ENCODE measurements at places on chromosomes 6 and 20. TPM values are rescaled to one million over a fixed set of nuclear protein-coding genes. Genes with fewer than 3 reads are reported as not detected.
A peak's percentile ranks its signal among the peaks of the same experiment; 100 is the strongest.

The MOXD1 gene
- not detected for total RNA-seq

GRCh38 chr6:122710908-122711635, 68.4 kb upstream of the FABP7 start:
- no peaks in the 10 kb centered on the region for H3K4me1 ChIP-seq
- peaks cover 9% of the 10 kb centered on the region for H3K27me3 ChIP-seq
- H3K36me3 ChIP-seq: no peaks in the 10 kb centered on the region

DNA sequence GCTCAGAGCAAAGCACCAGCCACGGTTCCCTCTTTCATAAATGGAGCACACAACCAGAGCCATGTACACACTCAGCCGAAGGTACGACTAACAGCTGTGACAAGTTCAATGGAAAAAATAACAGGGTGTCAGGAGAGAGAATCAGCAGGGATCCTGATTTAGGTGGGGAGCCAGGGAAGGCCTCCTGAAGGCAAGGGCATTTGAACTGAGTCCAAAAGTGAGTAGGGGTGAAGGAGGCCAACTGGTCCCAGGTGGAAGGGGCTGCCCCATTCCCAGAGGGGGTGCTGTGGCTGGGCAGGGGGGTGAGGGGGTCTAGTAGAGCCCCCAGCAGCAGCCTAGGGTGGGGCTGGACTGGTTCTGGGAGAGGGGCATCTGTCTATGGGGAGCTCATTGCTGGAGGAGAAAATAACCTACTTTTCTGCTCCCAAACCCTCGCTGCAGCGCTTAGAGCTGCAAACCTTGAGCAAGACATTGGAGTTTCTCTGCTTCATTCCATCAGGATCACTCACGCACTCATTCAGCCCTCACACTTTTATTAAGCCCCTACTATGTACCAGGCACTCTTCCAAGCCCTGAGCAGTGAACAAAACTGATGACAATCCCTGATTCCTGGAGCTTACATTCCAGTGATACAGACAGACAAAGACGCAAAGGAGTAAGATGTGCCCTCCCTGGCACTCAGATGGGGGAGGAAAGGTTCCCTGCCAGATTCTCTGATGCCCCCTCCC, 113.5 kb downstream of the TOX2 start:
- no peak for DNase-seq
- H3K36me3 ChIP-seq: peaks cover 6% of the 10 kb centered on the region
- no peak overlapping the region for H3K27ac ChIP-seq
- H3K27me3 ChIP-seq: peaks cover 50% of the 10 kb centered on the region

DNA sequence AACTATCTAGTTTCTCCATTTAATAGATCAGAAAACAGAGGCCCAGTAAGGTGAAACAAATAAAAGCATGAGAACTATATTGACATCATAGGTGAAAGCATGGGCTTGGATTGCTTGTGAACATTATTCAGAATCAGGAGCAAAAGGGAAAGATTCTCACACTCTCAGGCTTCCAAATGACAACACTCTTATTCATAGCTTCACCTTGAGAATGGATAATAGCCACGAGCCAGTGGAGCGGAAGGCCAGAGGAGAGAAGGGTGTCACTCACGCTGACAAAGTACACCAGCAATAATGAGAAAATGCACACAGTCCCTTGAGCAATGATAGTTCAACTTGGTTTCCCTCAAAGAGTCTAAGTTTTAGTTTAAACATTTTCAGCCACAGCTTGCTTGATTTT, 339.0 kb downstream of the TPBG start:
- no peak for DNase-seq
- H3K27me3 ChIP-seq: no peaks in the 10 kb centered on the region
- H3K27ac ChIP-seq: no peak overlapping the region
- no peaks in the 10 kb centered on the region for H3K36me3 ChIP-seq
- no peak overlapping the region for H3K4me3 ChIP-seq
- no peaks in the 10 kb centered on the region for H3K4me1 ChIP-seq

DNA sequence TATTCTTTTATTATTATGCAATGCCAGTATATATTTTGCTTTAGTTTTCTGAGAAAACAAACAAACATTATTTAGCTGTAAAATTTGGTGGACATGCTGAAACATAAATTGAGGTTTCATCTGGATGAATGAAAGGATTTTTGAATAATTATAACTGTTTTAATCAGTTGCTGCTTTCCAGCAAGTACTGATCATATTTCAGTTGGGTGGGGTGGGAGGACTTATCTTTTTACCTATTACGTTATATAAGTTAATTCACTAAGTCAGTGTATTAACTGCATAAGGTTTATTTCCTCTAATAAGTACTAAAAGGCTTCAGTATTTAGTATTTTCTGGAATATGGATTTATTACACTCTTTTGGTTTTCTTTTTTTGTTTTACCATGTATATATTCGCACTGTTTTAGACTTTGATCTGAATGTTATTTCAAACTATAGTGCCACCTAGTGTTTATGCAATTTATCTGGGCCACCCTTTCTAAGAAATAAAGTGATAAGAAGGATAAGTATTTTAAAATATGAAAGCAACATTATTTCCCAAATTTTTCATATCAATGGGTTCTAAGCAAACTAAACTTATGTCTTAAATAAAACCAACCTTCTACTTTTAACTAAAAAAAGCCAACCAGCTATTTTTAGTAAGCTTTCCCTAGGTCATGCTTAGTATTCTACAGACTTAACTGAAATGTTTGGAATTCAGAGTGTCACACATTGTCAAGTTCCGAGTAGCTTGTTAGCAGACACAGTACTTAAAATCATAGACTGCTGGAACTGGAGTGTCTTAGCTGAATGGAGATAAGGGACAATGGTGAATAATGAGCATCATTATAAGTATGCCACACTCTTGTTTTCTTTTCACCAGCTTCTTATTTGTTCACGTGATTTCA, 105.4 kb upstream of the MCHR2 start:
- no peaks in the 10 kb centered on the region for H3K27me3 ChIP-seq
- no peaks in the 10 kb centered on the region for H3K4me1 ChIP-seq
- no peaks in the 10 kb centered on the region for H3K36me3 ChIP-seq
- no peak overlapping the region for H3K27ac ChIP-seq

- no peak overlapping the region for H3K4me3 ChIP-seq
- H3K4me1 ChIP-seq: peaks cover 62% of the 10 kb centered on the region
- H3K27ac ChIP-seq: peak overlapping the region; percentile 85
- H3K36me3 ChIP-seq: peaks cover 13% of the 10 kb centered on the region
These were observed 89.9 kb downstream of the CARMIL1 start for GRCh38 chr6:25369036-25369432.

DNA sequence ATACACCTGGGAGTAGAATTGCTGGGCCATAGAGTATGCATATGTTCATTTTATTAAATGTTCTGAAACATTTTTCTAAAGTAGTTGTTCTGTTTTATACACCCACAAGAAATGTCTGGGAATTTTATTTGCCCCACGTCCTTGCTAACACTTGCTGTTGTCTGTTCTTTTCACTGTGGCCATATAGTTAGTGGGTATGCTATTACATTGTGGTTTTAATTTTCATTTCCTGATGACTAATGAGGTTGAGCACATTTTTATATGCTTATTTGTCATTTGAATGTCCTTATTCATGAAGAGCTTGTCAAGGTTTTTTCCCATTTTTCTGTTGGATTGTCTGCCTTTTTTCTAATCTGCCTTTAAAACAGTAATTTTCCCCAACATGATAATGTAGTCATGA, 41.5 kb upstream of the TGM3 start:
- H3K27ac ChIP-seq: no peak overlapping the region
- H3K4me1 ChIP-seq: peaks cover 19% of the 10 kb centered on the region
- peaks cover 11% of the 10 kb centered on the region for H3K27me3 ChIP-seq
- no peak overlapping the region for H3K4me3 ChIP-seq
- no peak for DNase-seq
- no peaks in the 10 kb centered on the region for H3K36me3 ChIP-seq

The SULF2 gene
- total RNA-seq: 0.37 TPM

DNA sequence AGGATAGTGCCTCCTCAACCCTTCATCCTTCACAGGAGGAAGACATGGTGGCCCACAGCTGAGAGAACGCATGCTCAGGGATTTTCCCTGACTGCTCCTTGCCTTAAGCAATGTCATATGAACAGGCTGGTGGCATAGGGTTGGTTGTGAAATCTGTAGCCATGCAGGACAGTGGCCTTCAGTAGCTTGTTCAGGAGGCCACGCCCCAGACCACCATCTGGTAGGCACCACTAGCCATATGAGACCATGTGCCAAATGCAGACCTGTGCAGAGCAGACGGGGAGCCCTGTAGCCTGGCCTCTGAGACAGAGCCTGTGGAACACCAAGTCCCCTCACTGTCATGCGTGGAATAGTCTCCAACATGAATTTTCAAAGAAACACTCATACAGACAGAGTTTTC, 76.5 kb downstream of the ADTRP start:
- H3K4me1 ChIP-seq: peaks cover 4% of the 10 kb centered on the region
- H3K4me3 ChIP-seq: no peak overlapping the region
- no peaks in the 10 kb centered on the region for H3K36me3 ChIP-seq
- no peak overlapping the region for H3K27ac ChIP-seq
- no peak for DNase-seq
- H3K27me3 ChIP-seq: no peaks in the 10 kb centered on the region

DNA sequence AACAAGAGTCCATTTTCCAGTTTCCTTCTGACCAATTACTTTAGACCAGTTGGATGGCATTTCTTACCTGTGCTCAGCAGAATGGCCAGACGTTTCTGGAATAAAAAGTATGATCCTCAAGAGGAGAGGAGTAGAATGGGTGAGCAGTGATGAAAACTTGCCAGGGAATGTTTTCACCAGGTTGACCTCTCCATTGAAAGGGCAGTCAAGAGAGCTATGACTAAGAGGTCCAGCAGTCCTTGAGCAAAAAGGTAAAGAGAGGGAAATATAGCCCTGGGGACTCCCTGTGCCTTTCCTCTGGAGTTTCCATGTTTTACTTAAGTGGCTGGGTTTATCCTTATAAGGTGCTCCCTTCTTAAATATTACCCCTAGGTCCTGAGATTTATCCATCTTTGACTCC, 210.9 kb downstream of the TBX18 start:
- no peak overlapping the region for H3K4me3 ChIP-seq
- H3K36me3 ChIP-seq: no peaks in the 10 kb centered on the region
- H3K27ac ChIP-seq: no peak overlapping the region
- DNase-seq: no peak
- H3K27me3 ChIP-seq: no peaks in the 10 kb centered on the region

The PACSIN1 gene
- 1.6 TPM for total RNA-seq

GRCh38 chr20:36093025-36093803, 61.3 kb upstream of the EPB41L1 start:
- peak; percentile 36 for DNase-seq
- peaks cover 2% of the 10 kb centered on the region for H3K36me3 ChIP-seq
- H3K4me1 ChIP-seq: peaks cover 18% of the 10 kb centered on the region
- peaks cover 53% of the 10 kb centered on the region for H3K27me3 ChIP-seq
- peak overlapping the region; percentile 68 for H3K4me3 ChIP-seq
- peak overlapping the region; percentile 55 for H3K27ac ChIP-seq

The PPP1R3G gene
- 0.05 TPM for total RNA-seq

DNA sequence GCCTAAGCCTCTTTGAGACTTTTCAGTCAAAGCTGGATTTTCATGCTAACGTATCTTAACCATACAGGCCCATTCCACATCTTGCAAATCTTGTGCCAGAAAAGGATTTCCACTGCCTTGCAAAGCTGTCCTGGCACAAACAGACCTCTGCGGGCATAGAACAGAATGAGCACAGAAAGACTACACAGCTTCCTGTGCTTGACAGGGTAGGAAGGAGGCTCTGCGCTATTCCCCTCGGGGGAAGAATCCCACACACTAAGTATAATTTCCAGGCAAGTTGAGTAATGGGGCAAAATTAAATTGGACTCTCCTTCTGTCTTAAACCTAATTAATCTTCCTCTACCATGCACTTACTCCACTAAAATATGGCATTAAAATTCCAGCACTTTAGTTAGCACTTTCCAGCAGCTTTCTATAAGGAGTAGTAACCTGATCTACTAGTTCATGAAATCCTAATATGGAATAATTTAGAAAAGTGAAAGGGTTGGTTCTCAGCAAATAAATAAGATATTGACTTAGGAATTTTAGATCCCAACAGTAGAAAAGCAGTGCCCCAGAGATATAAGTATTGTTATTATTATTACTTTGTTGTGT, 532.1 kb upstream of the JAG1 start:
- H3K4me1 ChIP-seq: no peaks in the 10 kb centered on the region
- H3K4me3 ChIP-seq: no peak overlapping the region
- H3K27me3 ChIP-seq: no peaks in the 10 kb centered on the region
- no peak for DNase-seq
- H3K27ac ChIP-seq: no peak overlapping the region

- no peak for DNase-seq
- H3K4me3 ChIP-seq: no peak overlapping the region
These were observed 246.0 kb upstream of the SPTLC3 start for GRCh38 chr20:12762725-12763124.

GRCh38 chr6:149114167-149114566, 203.3 kb upstream of the TAB2 start:
- peaks cover 69% of the 10 kb centered on the region for H3K4me1 ChIP-seq
- H3K27me3 ChIP-seq: no peaks in the 10 kb centered on the region
- no peak overlapping the region for H3K27ac ChIP-seq
- H3K4me3 ChIP-seq: no peak overlapping the region
- DNase-seq: no peak

GRCh38 chr6:152351110-152351509, 286.1 kb downstream of the SYNE1 start:
- no peaks in the 10 kb centered on the region for H3K27me3 ChIP-seq
- no peak overlapping the region for H3K4me3 ChIP-seq
- DNase-seq: no peak
- H3K4me1 ChIP-seq: no peaks in the 10 kb centered on the region

DNA sequence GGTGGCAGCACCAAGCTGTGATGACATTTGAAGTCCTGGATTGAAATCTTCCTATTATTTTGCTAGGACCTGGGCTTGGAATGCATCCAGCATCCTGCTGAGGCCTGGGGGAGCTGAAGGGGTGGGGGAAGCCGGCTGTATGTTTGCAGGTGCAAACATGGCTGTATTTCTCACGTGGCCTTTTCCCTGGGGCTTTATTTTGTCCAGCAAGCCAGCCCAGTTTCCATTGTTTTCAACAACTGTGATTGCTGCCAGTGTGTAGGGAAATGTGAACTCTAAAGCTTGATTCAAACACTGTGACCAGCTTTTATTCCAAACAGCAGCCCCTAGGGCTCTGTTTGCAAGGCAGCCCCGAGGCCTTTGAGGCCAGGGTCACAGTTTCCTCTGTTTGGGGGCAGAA, 683.0 kb downstream of the DHX35 start:
- no peaks in the 10 kb centered on the region for H3K36me3 ChIP-seq
- no peaks in the 10 kb centered on the region for H3K27me3 ChIP-seq
- no peak for DNase-seq
- no peaks in the 10 kb centered on the region for H3K4me1 ChIP-seq

DNA sequence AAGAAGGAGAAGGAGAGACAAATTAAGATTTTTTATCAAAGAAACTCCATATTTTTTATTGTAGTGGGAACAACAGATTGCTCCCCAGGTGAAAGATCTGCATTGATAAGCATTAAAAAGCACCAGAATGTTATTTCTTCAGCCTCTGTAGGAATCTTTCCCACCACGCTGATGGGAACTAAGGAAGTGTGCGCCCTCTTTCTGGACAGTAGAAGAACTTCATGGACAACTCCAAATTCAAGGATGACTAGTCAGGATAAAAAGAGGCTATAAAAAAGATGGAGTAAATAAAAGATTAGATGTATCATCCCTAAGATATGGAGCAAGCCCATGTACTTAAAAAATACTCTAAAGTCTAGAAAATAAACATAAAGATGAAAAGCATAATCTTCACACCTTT, 45.8 kb upstream of the PAK5 start:
- no peaks in the 10 kb centered on the region for H3K27me3 ChIP-seq
- no peaks in the 10 kb centered on the region for H3K4me1 ChIP-seq
- no peak for DNase-seq
- no peak overlapping the region for H3K27ac ChIP-seq
- peaks cover 1% of the 10 kb centered on the region for H3K36me3 ChIP-seq

All from activated CD4-positive, alpha-beta T cell treated with anti-CD3 and anti-CD28 coated beads, Interleukin-2, amount 10 ng/mL, durations not matched to agents 7 days and 5 days (primary cell).